ENCODE measurements at places on chromosomes 12 and 14. TPM values are rescaled to one million over a fixed set of nuclear protein-coding genes. Genes with fewer than 3 reads are reported as not detected.
A peak's percentile ranks its signal among the peaks of the same experiment; 100 is the strongest.

DNA sequence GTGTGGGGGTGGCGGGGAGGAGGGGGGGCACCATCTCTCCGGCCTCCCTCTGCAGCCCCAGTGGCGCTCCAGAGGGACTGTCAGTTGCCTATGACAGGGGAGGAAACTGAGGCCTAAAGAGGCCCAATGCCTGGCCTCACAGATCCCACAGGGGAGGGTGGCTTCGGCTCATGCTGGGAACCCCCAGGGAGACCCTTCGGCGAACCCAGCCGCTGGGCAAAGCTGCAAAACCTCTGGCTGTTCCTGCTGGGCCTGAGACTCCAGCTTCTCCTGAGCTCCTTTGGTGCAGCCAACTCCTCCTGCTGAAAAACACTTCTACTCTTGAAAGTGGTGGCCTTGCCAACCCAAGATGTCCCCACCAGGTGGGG lies 170.1 kb upstream of the RTL1 start:
- no peak for DNase-seq

GRCh38 chr12:113106361-113106760 lies 29.2 kb downstream of the RASAL1 start:
- no peak for DNase-seq

- DNase-seq = no peak
Measured at GRCh38 chr12:17206553-17206952, 600.6 kb upstream of the LMO3 start.

- peak; percentile 64 for DNase-seq
Measured at GRCh38 chr14:30874999-30875787, 834 bp downstream of the COCH start.

DNA sequence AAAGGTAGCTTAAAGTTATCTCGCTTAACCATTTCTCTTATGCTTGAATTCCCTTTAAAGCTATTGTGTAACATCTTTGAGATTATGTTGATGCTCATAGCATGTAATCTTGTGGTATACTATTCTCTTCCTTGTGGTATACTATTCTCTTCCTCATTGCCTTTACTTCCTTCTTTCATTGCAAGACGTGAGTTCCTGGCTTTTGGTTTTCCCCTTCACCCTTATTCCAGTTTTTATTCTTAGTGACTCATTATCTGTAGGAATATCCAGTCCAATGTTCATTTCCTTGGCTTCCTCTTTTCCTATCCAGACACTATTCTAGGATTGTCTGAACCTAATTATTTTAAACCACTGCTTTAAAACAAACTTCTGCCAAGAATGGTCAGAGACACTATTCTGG lies 564.0 kb downstream of the CCER1 start:
- no peak for DNase-seq

DNA sequence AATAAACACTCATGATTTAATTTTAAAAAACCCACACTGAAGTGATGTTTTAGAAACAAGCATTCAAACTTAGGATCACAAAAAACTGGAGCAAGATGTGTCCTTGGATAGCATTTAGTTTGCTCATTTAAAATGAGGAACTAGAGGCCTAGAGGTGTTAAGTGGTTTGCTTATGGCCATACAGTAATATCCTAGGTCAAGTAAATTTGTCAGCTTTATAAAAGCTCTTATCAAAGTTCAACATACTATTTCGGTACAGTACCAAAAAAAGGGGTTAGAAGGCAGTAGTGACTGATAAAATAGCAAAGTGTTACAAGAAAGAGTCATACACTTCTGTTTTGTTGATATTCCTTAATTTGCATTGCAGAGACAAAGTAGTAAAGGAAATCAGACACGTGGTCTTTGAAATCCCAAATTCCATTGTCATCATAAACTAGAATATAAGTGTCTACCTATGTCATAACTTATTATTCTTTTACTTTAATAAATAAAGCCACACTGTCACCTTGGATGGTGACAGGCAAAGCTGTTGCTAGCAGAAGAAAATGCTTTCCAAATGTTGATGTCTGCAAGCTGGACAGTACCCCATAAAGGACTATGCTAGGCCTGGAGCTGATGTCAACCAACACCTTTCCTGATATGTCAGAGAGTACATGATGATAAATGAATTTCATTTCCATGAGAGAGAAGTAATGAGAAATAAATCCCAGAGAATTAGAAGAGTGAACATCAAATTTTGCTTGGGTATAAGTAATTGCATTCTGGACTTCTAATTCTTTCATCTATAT lies 17.6 kb upstream of the SRP54 start:
- DNase-seq = no peak

Gene TSHR
- not detected for polyA plus RNA-seq

Gene PKP2
- polyA plus RNA-seq = 4.3 TPM

Gene MAP1LC3B2
- polyA plus RNA-seq = 4.5 TPM

Gene TDRD9
- polyA plus RNA-seq = 1.6 TPM

Gene KRT73
- not detected for polyA plus RNA-seq

DNA sequence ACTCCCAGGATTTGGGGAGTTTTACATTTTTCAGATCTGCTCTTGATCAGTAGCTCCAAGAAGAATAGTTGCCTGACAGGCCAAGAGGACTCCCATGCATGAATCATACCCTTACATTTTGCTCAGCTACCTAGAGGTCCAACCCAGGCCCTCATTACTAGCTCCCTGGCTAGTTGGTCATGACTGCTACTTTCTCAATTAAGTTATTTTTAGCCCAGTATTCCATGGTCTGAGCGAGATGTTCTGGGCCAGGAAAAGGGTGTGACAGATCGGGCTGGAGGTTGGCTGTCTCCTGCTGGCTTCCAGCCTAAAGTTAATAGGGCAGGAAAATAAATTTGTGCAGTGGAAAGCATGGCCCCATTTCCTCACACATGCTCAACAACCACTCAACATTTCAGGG lies 379.2 kb downstream of the GRIN2B start:
- DNase-seq = no peak

Gene PPP1R1A
- polyA plus RNA-seq = 217 TPM

DNA sequence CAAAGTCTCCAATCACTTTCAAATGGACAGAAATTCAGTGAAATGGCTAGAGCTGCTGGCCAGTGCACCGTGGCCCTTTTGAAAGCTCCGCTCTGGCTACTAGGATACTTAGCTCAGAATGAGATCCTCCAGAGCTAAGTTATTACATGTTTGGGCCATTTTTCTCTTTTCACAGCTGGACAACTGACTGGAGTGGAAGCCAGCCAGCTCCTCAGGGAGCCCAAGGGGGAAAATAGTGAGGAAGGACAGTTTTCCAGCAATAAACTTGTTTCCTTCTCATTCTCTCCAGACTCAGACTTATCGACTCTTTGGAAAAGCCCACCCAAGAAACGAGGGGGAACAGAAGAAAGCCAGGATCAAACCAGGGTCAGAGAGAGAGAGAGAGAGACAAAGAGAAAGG lies 266.0 kb downstream of the KSR2 start:
- no peak for DNase-seq

DNA sequence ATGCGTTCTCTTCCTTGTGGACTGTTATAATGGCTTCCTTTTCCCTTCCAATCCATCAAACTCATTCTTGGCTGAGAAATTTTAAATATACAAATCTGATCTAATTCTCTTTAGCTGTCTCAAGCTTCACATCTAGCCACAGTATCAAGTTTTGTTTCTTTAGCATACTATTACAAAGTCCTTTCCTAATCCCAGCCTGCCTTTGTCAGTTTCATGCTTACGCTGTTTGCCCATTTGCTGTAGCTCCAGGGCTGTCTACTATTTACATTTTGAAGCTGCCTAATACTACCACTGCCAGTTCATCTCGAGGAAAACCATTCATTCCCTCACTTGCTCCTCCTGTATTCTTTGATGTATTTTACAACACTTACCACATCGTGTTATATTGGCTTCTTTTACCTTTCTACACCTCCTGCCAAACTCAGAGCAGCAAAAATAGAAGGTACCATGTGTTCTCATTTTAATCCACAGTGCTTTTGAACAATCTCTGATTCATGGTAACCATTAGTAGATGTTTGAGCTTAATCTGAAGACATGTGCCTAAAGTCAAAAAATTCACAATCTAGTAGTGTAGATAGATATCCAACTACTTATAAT lies 42.9 kb downstream of the ARID4A start:
- DNase-seq = no peak

DNA sequence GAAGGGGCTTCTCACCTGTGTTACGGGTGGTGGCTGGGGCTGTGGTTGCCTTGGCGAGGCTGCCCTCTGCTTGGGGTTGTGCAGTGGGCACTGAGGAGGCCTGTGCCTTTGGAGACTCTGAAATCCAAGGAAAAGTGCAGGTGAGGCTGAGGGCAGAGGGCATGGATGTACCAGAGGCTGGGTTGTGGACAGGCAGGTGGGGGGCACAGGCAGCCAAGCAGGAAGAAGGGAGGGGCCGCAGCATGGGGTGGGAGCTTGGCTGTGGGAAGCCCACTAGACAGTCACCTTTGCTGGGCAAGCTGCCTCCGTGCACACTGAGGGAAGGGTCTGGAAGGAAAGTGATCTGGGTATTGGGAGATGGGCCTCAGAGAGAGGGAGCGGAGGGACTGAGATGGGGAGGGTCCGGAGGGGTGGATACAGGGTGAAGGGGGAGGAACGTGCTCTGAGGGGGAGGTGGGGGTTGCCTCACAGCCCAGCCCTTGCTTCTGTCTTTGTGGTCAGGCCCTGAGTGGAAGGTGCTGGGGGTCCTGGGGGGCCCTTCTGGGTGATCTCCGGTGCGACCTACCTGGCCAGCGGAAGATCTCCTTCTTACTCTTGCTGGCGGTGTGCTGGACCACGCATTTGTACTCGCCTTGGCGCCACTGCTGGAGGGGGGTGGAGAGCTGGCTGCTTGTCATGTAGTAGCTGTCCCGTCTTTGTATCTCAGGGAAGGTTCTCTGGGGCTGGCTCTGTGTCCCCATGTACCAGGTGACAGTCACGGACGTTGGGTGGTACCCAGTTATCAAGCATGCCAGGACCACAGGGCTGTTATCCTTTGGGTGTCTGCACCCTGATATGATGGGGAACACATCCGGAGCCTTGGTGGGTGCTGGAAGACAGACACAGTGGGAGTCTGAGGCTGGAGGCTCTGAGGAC lies 318.7 kb downstream of the TMEM121 start:
- no peak for DNase-seq

GRCh38 chr14:81211844-81212243 lies 8.9 kb downstream of the GTF2A1 start:
- DNase-seq = no peak

Gene TOMM20L
- polyA plus RNA-seq = not detected

DNA sequence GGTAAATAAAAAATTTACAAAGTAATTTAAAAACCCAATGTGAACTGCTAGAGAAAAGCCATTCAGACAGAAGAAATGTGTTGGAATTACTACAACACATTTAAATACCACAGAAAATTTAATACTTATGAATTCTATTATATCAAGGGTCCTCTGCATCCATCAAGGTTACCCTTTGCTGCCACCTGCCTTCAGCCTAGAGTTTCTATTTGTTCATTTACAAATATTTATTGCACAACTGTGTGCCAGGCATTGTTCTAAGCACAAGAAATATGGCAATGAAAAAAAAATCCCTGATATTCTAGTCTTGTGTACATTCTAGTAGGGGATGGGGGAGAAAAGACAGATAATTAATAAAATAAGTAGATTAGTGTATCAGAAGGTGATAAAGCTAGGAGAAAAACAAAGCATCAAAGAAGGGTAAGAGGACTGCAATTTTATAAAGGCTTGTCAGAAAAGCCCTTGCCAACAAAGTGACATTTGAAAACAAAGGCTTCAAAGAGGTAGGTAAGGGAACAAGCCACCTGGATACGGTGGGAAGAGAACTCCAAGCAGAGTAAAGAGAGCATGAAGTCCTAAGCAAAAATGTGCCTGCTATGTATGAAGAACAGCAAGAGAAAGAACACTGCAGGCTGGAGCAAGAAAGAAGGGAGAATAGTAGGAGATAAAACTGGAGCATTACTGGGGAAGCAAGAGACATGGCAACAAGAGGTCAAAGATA lies 59.1 kb upstream of the SLC6A13 start:
- peak; percentile 54 for DNase-seq

DNA sequence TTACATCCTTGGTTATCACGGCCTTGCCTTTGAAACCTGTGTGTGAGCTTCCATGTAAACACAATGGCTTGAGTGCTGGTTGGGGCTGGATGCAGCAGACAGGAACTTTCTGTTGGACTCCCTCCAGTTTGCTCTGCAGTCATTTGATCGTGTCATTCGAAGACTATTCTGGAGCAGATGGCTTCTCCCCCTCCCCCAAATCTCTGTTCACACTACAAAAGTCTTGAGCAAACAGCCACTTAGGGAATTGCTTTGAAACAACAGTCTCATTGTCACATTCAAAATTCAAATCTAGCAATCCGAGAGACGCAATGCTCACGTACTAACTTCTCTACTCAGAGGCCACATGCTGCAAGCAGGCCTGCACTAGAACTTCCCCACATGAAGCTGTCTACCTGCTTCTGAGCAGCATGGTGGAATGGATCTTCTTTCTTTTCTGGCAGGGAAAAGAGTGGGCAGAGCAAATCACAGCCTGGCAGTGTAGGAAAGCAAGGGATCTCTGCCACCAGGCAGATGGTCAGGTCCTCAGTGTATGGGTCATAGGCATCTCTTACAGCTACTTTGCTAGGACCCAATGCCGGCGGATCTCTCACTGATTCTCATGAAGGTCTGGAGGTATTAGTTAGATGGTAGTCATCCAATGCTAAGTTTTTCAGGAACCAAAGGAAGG lies 214.2 kb downstream of the PPM1H start:
- DNase-seq = no peak

DNA sequence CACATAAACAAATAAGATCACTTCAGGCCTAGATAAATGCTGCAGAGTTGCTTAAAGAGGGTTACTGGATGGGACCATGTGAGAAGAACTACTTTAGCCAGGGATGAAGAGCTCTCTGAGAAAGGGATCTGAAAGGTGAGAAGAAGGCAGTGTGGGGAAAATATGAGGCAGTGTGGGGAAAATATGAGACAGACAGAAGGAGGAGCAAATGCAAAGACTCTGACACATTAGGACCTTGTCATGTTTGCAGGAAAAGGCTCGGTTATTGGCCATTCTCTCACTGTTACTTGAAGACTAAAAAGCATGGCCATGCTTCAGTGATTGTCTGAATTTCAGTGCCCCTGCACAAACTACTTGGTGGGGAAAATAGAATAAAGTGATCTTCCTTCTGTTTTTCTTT lies 22.7 kb upstream of the TRIM9 start:
- no peak for DNase-seq

Gene A2M
- polyA plus RNA-seq = 745 TPM

- DNase-seq = no peak
Measured at GRCh38 chr14:41642789-41643188, 36.1 kb downstream of the LRFN5 start.

DNA sequence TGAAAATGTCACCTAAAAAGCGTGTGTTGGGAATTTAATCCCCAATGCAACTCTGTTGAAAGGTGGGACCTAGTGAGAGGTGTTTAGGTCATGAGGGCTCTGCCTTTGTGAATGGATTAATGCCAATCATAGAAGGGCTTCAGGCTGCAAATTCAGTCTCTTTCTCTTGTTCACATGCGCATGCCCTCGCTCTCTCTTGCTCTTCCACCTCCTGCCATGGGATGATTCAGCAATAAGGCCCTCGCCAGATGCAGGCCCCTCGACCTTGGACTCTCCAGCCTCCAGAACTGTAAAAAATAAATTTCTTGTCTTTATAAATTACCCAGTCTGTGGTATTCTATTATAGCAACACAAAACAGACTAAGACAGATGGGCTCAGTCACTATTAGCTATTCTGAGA lies 55.4 kb downstream of the PLXNC1 start:
- no peak for DNase-seq

Gene TRIM9
- polyA plus RNA-seq = 0.67 TPM

GRCh38 chr12:26520869-26521268 lies 312.1 kb downstream of the ITPR2 start:
- DNase-seq = no peak

All from kidney (tissue), 22 donors.